ENCODE measurements at places on chromosomes 1 and 21. TPM values are rescaled to one million over a fixed set of nuclear protein-coding genes. Genes with fewer than 3 reads are reported as not detected.

Gene DMAP1
- total RNA-seq: 50.6 TPM

Gene ERICH3
- total RNA-seq: not detected

Gene RBM34
- 25.7 TPM for total RNA-seq

- no peak for DNase-seq
Measured at GRCh38 chr1:3338725-3339070, 115.8 kb upstream of the ARHGEF16 start.

- DNase-seq: no peak
Measured at GRCh38 chr1:53616511-53616910, 122.5 kb downstream of the GLIS1 start.

GRCh38 chr1:35808450-35809113, 766 bp downstream of the AGO4 start:
- peak; percentile 26 for DNase-seq

- DNase-seq: no peak
Measured at GRCh38 chr1:113786069-113786468, 26.2 kb downstream of the RSBN1 start.

GRCh38 chr1:8460784-8461183, 142.9 kb downstream of the SLC45A1 start:
- no peak for DNase-seq

DNA sequence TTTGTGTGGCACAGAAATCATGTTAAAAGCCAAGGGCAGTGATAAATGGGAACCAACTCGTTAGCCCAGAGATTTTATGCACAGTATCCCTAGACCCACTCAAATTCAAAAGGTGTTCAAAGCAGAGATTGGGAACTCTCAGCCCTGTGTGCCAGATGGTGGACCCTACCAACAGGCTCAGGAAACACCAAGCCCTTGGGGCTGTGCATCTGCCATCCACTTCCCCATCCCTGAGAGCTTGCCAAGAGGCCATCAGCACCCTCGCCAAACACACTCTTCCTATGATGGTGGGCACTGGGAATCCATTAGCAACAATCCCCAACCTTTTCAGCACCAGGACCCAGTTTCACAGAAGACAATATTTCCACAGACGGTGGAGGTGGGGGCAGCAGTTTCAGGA, 194.2 kb upstream of the NFIA start:
- no peak for DNase-seq

DNA sequence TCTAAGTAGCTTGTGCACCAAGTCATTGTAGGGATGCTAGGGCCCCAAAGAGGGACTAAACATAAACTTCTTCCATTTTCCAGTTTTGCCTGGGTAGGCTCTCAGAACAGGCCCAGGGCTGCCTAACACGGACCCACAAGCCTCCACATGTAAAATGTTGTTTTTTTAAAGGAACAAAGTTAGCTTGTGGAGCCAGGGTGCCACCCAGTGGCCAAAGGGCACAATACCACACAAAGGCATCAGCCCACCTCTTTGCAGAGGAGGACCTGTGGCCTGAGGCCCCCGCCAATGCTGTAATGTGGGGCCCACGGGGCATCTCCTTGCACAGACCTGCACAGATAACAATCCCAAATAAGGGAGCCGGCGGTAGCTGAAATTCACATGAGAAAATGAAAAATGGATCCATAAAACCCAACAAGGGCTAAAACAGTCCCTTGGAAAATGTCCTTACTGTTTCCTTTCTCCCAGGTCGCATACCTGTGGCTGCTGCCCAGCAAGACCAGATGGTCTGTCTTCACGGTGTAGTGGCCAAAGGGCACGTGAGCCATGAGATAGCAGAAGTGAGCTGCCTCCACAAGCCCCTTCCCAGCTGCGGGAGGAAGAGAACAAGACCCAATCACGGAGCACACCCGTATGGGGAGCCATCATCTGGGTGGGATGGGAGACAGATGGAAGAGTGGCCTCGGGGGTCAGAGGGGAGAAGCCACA, 23.8 kb downstream of the SEC16B start:
- DNase-seq: peak; percentile 28

DNA sequence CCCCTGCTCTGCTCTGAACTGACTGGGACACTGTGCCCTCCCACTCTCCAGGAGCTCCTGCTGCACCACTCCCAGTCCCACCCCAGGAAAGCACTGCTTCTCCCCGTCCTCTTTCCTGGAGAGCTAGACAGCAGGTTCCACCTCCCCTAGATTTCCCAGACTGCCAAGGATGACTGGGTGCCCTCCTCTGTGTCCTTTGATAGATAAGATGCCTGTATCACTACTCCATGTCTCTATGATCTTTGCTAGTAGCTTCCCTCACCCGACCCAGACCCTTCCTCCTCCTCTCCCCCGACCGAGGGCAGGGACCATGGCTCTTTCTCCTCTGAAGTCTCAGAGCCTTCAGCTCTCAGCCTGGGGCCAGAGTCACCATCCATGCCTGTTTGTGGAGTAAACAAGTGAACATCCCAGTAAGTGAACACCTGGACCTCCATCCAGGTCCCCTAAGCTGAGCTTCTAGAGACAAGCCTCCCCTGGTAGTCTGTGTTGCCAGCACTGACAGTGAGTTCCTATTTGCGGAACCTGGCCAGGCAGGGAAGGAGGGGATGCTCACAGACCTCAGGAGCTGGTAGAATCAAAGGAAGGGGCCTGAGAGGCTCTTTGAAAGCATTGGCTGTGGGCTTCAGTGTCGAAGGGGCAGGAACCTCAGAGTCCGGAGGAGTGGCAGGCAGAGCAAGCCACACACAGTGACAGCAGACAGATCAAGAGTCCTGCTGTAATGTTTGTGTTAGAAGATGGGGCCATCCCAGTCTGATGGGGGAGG, 104.0 kb downstream of the PAX7 start:
- DNase-seq: no peak

GRCh38 chr1:225146478-225146877, 217.0 kb downstream of the DNAH14 start:
- DNase-seq: no peak

DNA sequence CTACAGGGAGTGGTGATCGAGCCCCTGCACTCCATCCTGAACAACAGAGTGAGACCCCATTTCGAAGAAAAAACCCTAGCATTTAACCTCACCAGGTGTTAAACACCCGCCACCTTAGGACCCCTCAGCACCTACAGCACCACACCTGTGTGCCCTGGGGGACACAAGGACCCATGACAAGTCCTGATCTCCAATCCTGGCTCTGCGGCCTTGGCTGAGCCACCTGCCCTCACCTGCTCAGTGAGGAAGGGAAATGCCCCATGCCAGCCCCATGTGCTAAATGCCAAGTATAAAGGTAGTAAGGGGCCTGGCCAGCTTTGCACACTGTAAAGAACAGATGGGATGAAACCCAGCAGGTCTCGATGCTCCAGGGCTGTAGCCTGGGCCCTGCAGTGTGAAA, 11.1 kb downstream of the MRTO4 start:
- no peak for DNase-seq

- DNase-seq: no peak
Measured at GRCh38 chr1:160267284-160267991, 5.1 kb upstream of the DCAF8 start.

GRCh38 chr21:35265170-35265877, 216.2 kb upstream of the RUNX1 start:
- DNase-seq: no peak
